ENCODE measurements at places on chromosomes 3 and 15.

GRCh38 chr15:81781395-81781794 lies 264.4 kb downstream of the MEX3B start:
- no peak for DNase-seq

DNA sequence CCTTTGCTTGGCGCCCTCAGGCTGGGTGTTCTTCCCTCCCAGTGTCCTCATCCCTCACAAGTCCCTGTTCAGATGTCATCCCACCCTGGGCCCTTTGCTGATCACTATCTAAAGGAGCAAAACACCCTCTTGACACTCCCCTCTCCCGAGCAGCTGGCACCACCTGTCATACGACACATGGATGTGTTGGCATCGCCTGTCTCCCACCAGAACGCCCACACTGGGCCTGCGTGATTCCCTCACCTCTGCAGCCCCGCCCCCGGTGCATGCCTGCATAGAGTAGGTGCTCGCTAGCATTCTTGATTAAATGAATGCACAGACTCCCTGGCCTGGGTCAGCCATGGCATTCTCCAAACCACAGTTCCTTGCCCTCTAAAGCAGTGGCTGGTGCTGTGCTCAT lies 75.8 kb downstream of the DNAJB8 start:
- DNase-seq: no peak

GRCh38 chr3:69675786-69676530 lies 63.3 kb upstream of the MITF start:
- DNase-seq: no peak

GRCh38 chr15:47791161-47791560 lies 73.9 kb downstream of the SEMA6D start:
- no peak for DNase-seq

- no peak for DNase-seq
Observed at GRCh38 chr3:155448531-155448930, 155.0 kb upstream of the STRIT1 start.

DNA sequence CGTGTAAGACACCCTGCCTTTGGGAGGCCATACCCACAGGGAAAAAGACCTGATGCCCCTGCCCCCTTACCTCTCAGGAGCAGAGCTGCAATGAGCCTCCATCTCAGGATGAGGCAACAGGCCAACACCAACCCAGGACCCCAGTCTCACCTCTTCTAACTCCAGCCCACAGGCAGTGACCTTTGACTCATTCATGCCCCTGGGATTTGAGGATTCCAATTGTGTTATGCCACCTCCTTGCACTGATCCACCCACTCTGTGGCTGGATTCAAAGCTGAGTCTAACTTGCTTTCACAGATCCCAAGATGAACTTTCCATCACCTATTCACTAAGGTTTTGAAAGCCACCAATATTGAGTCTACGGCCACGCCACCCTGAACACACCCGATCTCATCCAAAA lies 64.7 kb downstream of the MINAR1 start:
- no peak for DNase-seq

GRCh38 chr15:66912441-66912840 lies 153.0 kb upstream of the SMAD3 start:
- no peak for DNase-seq

GRCh38 chr15:90957031-90957790 lies 2.5 kb downstream of the RCCD1 start:
- peak; percentile 67 for DNase-seq

DNA sequence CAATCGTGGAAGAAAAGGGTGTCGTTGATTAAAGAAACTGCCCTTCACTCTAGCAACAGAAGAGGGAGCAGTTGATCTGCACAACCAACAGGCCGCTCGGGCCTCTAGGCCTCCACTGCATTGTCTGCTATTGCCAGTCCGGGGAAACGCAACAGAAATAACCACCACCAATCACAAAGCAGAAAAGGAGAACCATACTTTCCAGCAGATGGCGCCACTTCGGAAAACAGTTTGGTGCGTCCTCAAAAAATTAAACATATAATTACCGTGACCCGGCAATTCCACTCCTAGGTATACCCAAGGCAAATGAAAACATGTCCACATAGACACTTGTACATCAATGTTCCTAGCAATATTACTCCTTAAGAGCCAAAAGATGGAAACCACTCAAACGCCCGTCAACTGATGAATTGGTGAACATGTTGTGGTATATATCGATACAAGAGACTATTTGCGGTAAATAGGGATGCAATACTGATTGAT lies 154.1 kb downstream of the TJP1 start:
- DNase-seq: peak; percentile 87

DNA sequence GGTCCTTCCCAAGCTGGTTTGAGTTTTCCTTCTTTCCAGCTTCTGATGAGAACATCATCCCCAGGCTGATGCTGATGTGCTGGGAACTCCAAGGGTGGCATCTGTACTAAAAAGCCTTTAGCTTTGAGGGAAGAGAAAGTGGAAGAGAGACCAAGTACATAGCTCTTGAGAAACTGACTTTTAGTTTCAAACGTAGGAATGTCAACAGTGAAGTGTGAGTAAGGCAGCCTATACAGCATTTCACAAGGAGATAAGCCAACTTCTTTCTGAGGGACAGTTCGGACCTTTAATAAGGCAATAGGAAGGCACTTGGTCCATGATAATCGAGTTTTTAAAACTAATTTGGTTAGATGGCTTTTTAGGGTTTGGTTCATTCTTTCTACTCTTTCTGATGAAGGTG lies 53.7 kb downstream of the DLG1 start:
- no peak for DNase-seq

DNA sequence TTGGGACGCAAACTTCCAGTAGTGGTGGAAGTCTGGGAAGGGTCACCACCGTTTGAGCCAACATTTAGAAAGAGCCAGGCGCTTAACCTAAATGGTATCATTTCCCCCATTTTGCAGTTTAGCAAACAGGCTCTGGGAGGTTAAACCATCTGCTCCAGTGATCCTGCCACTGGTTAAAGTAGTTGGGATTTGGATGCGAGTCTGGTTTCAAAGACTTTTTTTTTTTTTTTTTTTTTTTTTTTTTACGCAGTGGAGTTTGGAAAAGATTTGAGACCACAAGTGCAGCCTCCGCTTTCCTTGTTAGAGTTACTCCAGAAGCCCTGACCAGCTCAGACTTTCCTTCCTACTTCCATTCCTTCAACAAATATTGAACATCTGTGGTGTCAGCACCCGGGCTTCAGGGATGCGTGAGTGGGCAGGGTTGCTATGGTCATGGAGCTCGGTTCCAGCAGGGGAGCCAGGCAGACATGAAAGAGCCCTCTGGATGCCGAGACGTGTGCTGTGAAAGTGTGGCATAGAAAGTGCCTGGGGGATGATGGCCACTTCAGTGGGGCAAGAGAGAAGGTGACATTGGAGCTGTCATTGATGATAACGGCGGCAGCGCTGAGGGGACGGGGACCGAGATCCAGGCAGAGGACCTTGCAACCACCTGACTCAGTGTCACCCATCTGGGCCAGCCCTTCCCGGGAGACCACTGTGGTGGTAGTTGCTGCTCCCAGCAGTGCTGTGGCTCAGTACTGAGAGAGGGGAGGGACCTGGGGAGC lies 1.1 kb upstream of the RNU6-1 start:
- no peak for DNase-seq

- no peak for DNase-seq
Observed at GRCh38 chr15:40458495-40459371, 12.1 kb upstream of the CHST14 start.

GRCh38 chr15:29105151-29105854 lies 164.3 kb downstream of the NSMCE3 start:
- DNase-seq: no peak

DNA sequence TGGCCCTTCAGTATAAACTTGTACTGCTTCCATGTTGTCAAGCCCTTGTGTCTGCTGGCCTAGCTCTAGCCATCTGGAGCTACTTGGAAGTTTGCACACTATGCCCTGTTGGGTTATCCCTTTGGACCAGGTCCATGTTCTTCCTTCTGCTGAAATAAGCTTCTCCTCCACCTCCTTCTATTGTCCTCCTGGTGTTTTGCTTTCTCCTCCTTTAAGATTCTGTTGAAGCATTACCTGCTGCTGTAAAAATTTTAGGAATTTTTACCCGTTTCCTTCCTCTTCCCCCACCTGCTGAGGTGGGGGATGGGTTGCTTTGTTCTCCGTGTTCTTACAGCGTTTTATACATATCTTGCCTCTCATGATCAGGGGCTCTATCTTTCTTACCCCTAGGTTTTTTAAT lies 51.7 kb downstream of the SH3GL3 start:
- DNase-seq: peak; percentile 42

- no peak for DNase-seq
Observed at GRCh38 chr3:126053513-126053912, 30.4 kb downstream of the SLC41A3 start.

DNA sequence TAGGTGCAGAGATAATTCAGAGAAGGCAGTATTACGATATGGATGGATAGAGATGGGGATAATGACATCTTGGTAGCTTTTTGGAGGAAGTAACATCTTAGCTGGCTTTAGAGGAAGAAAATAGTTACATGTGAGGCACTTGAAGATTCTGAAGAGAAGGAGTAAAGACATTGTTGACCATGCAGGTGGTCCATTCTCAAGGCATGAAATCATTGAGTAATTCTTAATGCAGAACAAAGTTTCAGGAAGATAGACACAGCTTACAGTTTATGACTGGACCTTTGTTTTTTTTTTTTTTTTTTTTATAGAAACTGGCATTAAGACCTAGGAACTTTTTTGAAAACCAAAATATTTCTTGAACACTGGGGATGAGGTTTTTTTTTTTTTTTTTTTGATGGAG lies 28.2 kb downstream of the MBNL1 start:
- DNase-seq: no peak

- no peak for DNase-seq
Observed at GRCh38 chr3:55490276-55490913, 3.3 kb upstream of the WNT5A start.

DNA sequence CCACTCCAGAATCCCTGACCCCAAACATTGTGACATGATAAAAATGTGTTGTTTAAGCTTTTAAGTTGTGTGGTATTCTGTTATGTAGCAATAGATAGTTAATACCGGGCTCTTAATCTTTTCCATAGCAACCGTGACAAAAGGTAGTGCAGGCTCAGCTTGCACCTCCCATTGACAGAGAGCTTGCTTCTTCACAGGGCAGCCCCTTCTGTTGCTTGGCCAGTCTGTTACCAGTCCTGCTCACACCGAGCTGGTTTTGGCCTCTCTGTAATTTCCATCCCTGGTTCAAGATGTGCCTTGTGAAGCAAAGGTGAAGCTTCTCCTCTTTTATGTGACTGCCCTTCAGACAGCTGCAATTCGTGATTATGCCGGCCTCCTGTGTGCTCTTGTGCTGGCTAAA lies 86.9 kb downstream of the CRYGS start:
- DNase-seq: no peak

- no peak for DNase-seq
Observed at GRCh38 chr3:97662264-97662663, 102.3 kb upstream of the ARL6 start.

GRCh38 chr3:52055537-52056351 lies 627 bp downstream of the DUSP7 start:
- peak; percentile 63 for DNase-seq

DNA sequence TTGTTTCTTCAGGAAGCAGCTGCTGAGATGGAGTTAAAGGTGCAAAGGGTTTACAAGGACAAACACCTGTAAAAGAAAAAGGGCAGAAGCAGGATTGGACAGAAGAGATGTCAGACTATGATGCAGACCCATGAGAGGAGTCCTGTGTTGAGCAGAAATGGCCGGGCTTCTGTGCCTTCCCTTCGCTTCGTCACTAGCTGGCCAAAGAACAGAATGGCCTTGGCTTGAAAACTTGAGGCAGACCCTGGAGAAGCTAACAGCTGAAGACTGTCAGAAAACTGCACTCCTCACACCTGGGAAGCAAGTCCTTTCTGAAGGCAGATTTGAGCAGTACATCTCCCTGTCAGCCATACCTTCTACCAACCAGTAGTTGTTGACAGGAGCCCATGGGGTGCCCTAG lies 8.4 kb upstream of the NMNAT3 start:
- DNase-seq: no peak

DNA sequence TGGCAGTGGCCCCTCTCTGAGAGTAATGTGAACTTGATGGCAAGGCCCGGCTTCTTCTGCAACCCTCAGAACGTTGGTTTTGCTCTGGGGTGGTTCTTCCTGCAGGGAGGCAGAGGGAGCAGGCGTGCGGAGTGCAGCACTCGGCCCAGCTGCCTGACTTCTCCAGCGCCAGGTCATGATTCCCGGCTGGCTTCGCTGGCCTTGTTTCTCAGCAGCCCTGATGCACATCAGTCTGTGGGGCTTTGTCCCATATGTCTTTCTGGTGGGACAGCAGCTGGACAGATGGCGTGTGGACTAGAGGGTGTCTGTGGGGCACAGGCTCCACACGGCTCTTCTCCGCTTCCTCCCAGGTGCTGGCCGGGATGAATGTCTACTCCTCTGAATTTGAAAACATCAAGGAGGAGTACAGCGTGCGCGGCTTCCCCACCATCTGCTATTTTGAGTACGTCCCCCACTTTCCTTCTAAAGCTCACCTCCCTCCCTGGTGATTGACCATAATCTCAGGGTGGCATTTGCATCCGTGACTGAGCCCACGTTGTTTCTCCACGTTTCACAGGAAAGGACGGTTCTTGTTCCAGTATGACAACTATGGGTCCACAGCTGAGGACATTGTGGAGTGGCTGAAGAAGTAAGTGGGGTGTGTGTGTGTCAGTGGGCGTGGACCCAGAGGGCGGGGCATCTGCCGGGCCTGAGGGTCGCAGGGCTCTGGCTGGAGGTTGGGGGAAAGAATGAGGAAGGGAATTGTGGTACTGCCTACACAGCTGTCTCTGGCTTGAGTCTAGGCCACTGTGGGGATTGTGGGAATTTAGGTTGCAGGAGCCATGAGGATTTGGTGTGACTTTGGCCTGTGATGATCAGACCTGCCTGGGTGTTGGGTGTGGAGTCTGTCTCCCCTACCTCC lies 57.1 kb downstream of the PDIA5 start:
- no peak for DNase-seq

DNA sequence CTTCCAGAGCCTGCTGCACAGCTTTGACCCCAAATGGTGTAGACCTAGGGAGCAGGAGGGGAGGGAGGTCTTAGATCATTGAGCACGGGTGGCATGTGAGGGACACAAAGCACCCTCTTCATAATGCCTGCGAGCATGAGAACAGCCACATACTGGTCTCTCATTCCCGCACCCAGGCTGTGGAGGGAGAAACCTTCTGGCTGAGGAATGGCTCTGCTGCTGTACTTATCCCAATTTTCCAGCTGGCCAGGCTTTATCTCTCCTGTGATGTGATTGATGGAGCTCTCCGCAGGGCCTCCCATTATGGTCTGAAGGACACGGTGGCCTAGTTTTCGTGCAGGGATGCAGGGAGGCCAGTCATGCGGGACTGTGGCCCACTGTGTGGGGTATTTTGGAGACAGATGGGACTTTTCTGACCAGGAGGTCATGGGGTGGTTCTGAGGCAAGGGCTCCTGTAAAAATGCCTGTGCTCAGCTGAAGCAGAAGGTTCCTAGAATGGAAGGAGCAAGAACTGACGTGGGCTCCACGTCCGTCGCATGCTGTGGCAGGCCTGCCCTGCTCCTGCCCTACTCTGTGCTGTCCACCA lies 251.5 kb downstream of the PLCL2 start:
- DNase-seq: no peak

DNA sequence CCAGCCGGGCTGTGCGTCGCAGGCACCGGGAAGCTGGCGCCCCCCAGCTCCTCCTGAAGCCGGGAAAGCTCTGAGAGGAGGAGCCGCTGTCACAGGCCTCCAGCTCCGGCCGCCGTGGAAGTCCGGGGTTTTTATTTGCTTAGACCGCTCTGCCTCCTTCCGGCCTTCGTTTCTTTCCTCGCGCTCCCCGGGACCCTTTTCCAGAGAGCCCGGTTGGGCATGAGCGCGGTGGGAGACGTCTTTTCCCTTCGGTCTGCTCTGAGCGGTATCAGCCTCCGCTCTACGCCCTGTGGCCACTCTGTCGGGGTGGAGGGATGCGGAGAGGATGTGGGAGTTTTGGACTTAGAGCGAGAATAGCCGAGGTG lies 559 bp downstream of the SENP5 start:
- peak; percentile 32 for DNase-seq

Measured in iPS-NIHi11 (cell line).